ENCODE measurements at places on chromosomes 12 and 14.

DNA sequence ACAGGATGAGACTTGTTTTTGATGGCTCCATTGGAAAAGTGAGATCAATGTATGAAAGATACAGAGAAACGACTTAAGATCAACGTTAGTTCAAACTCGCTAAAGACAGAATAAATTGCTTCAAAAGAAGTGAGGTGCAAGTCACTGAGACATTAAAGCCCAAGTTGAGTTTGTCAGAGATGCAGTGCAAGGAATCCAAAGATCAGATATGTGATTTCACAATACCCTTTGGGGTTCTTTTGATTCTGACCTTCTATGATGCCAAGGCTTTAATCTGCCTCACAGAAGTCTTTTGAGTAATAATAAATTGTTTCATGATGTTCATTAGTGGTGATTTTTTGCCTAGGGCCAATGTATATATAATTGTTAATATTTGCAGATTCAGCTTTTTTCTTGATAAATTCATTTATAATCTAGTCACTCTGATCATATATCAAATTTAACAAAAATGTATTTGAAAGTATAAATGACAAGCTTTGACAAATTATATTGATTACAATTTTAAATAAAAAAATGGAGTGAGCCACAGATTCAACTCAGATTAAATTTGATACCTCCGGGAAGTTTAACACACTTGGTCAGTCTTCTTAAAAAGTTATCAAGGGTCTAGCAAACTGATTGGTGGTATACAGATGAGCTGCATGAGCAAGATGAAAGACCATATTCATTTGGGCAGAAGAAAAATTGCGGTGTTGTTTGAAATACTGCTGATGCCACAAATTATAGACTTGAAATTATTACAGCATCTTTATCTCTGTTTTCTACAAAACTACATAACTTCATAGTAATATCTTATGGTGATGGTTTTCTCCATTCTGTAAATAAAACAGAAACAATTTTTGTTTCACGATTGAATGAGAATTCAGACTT lies 144.8 kb upstream of the FAR2 start:
- DNase-seq = no peak

DNA sequence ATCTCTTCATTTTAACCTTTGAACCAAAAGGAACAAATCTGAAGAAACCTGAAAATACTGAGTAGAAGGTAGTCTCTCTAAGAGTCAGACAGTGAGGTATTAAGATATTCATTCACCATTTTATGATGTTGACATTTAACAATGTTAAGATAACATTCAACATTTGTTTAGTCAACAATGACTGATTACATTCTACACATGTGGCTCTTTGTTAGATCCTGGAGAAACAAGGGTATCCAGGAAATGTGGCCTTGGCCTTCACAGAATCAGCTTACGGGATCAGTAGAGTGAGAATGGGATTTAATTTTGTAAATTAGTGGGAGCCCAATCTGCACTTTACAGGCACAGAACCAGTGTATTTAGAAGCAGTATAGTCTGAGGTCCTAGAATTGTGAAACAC lies 355.5 kb downstream of the KCNH5 start:
- DNase-seq = no peak

DNA sequence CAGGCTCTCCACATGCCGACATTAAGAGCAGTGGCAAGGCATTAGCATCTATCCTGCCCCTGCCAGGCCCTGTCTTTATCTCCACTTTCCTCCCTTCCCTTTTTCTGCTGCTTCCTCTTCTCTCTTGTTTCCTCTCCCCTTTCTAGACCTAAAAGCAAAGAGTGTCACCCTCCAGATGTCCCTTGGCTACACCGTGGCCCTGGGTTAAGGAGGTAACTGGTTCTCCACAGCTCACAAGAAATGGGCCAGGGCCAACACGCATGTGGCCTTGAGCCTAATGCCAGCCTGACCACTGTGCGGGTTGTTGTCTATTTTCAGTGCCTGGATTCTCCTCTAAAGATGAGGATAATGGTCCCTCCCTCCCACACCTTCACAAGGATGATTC lies 41.7 kb upstream of the DDX11 start:
- DNase-seq = no peak

GRCh38 chr12:78951803-78952551 lies 87.4 kb downstream of the SYT1 start:
- DNase-seq = no peak

Measured in stimulated activated naive CD4-positive, alpha-beta T cell treated with Interleukin-2 at 50 U/mL for 16 hours (primary cell).